ENCODE measurements at places on chromosomes 4 and X.

DNA sequence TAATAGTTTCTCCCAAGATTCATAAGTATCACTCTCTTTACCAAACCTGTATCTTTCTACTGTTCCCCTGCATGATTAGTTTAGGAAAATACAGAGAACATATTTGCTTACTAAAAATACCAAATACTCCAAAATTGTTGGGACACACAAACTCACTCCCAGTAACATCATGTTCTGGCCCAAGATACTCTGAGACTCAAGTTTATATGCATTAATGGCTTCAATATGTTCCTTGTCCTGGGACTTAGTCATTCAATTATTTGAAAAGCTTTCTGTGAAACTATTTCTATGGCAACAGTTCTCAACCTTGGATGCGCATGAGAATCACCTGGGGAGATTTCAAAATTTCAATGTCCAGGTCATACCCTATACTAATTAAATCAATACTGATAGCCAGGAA is 138.9 kb upstream of the PTCHD1 start:
- no peak for DNase-seq

DNA sequence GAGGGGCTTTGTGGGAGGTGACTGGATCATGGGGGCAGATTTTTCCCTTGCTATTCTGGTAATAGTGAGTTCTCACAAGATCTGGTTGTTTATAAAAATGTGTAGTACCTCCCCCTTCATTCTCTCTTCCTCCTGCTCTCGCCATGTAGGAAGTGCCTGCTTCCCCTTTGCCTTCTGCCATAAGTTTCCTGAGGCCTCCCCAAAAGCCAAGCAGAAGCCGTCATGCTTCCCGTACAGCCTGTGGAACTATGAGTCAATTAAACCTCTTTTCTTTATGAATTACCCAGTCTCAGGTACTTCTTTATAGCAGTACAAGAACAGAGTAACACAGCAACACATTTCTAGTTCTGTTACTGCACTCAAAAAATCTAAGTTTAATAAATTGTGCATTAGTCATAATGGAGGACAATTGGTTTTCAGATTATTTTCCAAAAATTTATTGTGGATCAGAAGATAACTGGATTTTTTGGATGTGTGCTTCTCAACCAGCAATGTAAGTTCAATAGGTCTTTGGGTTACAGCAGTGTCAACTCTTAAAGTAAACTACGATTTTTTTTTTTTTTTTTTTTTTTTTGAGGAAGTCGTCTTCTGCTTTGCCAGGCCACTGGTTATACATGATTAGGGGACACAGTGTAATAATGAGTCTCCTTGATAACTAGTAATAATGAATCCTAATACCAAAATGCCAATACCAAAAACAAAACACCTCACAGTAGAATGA is 69.9 kb downstream of the CHIC2 start:
- DNase-seq = no peak

GRCh38 chr4:149136951-149137620 is 678.6 kb downstream of the IQCM start:
- DNase-seq = no peak

- DNase-seq = no peak
Measured at GRCh38 chr4:28555866-28556265, 1695.2 kb downstream of the STIM2 start.

- no peak for DNase-seq
Measured at GRCh38 chr4:42915484-42915883, 23.0 kb downstream of the GRXCR1 start.

- no peak for DNase-seq
Measured at GRCh38 chrX:153448556-153449367, 2.9 kb upstream of the TREX2 start.

GRCh38 chrX:43940816-43941474 is 32.2 kb downstream of the NDP start:
- no peak for DNase-seq

DNA sequence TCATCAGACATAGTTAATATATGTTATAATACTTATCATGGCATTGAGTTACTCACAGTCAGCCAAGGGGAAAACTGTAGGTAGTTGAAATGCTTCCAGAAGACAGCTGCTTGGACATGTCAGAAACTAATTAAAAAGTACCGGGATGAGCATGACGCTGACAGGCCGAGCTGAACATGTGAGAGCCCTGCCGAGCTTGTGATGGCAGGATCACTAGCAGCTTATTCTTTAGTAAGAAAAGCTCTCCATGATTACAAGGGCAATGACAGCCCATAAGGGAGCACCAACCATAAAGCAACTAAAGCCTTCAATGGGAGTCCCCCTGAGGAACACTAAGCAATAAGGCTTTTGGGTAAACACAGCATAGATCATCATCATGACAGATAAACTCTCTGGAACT is 435.6 kb downstream of the TLL1 start:
- no peak for DNase-seq

GRCh38 chr4:138658518-138658917 is 357.1 kb upstream of the NOCT start:
- no peak for DNase-seq

GRCh38 chrX:47239199-47239598 is 6.4 kb downstream of the USP11 start:
- no peak for DNase-seq

GRCh38 chr4:76977736-76978350 is 28.3 kb downstream of the SEPTIN11 start:
- no peak for DNase-seq

- no peak for DNase-seq
Measured at GRCh38 chr4:56372774-56373173, 14.5 kb downstream of the AASDH start.

DNA sequence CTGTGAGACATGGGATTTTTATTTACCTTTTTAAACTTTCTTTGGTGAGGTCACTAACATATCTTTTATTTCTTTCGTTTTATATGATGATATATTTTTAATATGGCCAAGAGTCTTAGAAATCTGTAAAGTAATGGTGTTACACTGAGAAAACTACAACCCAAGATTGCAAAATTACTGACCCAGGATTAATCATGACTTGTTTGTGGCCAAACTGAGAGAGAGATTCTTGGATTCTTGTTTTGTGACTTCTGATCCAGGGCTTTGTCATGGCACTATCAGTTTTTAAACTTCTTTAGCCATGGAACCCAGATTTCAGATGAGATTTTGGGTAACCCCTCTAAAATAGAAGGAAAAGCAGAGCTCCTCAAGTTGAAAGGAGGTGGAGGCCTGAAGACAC is 42.0 kb downstream of the SGMS2 start:
- no peak for DNase-seq

DNA sequence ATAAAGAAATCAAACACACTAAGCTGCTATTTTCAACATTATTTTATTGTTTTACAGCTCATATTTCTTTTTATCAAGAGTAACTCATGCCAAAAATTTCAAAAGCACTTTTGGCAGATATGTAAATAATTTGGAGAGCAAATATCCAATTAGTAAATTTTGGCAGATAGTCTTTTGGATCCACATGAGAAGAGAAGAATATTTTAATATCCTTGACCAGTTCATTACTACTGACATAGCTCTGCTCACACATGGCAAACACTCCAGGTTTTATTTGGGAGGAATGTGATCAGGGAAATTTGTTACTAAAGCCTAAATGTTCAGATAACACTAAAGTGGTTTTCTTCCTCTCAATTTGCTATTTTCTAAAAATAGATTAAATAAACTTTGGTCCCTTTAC is 1054.3 kb downstream of the FAT4 start:
- no peak for DNase-seq

DNA sequence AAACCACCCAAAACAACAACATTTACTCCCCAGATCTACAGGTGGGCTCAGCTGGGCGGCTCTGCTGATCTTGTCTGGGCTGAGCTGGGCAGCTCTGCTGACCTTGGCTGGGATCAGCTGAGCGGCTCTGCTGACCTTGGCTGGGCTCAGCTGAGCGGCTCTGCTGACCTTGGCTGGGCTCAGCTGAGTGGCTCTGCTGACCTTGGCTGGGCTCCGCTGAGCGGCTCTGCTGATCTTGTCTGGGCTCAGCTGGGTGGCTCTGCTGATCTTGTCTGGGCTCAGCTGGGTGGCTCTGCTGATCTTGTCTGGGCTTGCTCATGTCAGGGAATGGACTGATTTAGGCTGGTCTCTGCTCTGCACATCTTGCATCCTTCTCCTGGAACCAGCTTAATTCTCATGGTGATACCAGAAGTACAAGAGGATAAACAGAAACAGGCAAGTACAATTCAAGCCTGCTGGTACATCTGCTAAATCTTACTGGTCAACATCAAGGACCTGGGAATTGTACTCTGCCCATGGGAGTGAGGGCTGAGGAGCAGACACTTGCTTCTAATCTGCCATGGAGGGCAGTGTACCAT is 248.5 kb upstream of the PSAPL1 start:
- no peak for DNase-seq

DNA sequence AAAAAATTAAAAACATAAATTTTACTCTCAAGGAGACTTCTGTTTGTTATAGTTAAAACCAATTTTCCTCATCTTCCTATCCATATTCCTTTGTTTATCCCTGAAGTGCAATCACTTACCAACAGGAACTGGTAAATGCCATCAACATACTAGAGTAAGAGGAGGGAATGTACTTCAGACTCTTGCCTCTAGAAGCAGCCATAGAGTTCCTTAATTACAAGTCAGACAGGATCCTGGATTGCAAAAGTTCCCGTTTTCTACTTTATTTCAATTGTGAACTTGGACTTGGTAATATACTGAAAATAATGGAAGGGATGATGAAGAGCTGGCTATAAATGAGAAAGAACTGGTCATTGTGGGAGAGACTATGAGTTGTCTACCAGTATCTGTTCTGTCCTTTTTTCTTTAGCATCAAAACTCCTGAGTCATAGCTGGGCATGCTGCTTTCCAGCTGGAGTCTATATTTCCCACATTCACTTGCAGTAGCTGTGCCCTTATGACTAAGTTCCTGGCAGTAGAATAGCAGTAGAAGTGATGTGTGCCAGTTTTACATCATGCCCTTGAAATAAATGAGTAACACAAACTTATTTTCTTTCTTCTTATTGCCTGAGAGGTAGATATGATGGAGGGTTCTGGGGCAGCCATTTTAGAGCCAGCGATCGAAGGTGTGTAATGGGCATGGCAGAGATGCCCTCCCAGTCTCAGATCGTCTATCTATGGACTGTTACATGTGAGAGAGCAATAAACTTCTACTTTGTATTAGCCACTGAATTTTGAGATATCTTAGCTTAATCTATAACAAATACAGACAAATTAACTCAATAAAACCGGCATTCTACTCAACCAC is 26.8 kb upstream of the SPARCL1 start:
- DNase-seq = no peak

DNA sequence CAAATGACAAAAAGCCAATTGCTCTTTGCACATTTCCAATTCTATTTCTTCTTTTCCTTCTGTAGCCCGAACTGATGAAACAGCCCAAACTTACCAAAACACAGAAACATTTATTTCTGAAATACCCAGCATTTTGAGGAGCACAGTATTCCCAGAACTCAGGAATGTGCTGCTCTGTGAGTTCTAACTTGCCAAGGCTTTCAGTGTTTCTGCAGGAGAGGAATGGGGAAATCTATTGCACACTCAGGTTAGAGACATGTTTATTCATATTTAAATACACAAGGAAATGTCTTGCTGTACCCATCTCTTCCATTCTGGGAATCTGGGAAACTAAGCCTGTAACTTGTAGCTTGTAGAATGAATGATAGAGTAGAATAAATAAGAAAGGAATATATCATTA is 10.7 kb downstream of the TMPRSS11D start:
- DNase-seq = no peak

DNA sequence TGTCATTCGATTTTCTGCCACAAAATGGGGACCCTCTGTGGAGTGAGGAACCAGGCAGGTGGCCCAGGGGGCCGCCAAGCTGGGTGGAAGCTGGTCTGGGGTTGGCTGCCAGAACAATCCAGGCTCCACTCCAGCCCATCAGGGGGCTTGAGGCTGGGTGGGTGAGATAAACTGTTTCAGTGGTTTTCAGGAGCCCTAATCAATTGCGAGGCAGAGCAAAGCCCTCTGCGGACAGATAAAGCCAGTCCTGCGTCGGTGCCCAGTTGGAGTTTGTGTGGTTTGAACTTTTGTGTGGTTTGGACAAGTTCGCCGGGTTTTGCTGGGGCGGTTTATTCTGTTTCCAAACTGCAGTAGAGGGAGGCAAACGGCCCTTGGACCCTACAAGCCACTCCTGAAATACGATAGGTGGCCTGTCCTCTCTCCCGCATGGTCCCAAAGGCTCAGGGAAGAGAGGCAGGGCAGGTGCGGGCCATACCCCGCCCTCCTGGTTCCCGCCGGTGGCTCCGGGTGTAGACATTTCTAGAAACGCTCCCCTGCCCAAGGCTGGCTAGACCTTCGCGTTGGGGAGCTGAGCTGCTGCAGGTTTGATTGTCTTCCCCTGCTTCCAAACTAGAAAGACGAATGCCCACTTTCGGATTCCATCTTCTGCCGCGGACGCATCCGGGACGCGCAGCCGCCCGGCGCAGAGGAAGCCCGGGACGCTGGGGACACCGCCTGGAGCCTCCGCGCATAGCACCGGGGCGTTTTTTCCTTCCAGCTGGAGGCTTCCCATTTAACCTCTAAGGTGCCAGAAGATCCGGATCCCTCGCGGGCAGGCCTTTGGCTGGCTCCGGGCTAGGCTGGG is 169.0 kb upstream of the BCOR start:
- peak; percentile 4 for DNase-seq

DNA sequence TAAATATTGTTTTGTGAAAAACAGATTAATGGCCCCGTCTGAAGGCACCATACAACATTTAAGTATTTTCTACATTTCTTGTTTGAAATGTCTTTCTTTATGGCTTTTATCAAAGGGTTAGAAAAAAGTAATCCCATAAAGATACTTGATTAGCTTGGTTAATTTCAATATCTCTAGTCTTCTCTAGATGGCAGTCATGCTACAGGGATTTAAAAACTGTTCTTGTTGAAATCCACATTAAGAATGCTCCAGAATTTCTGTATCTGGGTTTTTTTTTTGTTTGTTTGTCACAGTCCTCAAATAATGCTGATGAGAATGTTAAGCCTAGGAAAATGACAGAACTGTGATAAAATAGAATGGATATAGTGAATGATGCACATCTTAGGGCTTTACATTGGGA is 109.0 kb upstream of the AADAT start:
- no peak for DNase-seq

GRCh38 chrX:16588266-16588665 is 61.7 kb upstream of the S100G start:
- DNase-seq = no peak

- DNase-seq = no peak
Measured at GRCh38 chrX:49122499-49122898, 1.0 kb downstream of the GPKOW start.

GRCh38 chr4:63906660-63907183 is 502.5 kb downstream of the TECRL start:
- DNase-seq = no peak

DNA sequence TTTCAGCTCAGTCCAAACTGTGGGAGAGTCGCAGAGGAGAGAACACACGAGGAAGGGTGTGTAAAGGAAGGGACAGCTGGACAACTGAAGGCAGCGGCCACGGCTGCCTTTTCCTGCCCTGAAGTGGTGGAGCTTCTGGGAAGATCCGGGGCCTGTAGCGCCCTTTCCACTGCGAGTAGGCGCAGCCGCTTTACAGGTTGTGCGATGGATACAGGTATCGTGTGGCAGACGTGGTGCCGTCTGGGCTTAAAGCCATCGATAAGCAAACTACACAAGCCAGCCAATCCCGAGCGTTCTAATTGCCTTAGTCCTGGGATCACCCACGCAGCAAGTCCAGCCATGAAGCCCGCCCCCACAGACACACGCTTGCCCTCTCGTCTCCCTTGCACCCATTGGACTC is 15.4 kb downstream of the NKX6-1 start:
- DNase-seq = no peak

GRCh38 chr4:52622564-52622963 is 36.5 kb downstream of the USP46 start:
- no peak for DNase-seq

GRCh38 chrX:129748305-129748704 is 9.5 kb downstream of the XPNPEP2 start:
- DNase-seq = no peak

GRCh38 chr4:87050596-87050995 is 115.8 kb downstream of the AFF1 start:
- no peak for DNase-seq
